Germinal center (tissue), 1 donor: ENCODE measurements at places on chromosomes 7 and 10.
A peak's percentile ranks its signal among the peaks of the same experiment; 100 is the strongest.

GRCh38 chr7:83546586-83546985, 102.4 kb downstream of the SEMA3E start:
- DNase-seq, result no peak

DNA sequence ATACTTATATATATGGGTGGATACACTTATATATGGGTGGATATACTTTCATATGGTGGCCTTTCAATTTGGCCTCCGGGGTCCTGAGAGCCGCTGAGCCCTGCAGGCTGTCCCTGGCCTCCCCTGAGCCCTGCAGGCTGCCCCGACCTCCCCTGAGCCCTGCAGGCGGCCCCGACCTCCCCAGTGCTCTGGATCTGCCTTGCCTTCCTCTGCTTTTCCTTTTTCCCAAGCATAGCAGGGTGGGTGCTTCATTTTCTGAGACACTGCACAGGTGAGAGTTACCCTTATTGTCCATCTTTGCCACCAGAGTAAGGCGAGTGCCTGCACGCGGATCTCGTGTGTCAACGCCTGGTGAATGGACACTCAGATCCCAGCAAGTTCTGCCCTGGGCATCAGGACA, 106.6 kb downstream of the VIPR2 start:
- no peak for DNase-seq

- no peak for DNase-seq
Observed at GRCh38 chr7:82247814-82248433, 195.7 kb downstream of the CACNA2D1 start.

DNA sequence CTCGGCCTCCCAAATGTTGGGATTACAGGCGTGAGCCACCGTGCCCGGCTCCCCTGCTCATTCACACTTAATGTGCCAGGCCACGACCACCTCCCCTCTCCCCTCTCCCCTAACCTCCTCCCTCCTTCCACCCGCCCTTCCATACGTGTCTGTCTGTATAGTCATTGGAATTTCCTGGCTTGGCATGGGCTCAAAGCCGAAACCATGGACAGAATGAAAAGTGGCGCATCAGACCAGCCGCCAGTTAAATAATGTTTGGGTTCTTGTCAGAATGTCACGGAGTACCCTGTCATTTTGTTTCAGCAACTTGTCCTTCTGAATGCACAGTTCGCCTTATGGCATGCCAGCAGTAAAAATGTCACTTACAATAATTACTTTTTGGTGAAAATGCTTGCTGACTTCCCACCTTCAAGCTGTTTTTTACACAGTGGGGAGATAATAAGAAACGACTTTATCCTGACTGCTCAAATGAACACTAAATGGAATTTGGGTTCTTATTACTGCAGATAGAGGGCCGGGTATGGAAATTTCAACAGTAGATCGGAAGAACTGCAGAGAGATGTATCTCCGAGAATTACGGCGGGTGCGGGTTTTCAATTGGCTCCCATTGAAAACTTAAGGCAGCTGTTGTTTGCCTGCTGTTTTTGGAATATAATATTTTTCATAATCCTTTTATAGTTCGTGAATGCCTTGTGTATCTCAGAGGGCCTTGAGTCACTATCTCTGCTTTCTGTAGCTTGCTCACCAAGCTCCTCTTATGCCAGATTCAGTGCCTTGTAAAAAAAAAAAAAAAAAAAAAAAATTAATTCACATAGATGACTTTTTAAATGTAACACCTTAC, 65.5 kb upstream of the SH2B2 start:
- no peak for DNase-seq

GRCh38 chr7:28675429-28675828, 263.1 kb downstream of the CREB5 start:
- DNase-seq, result no peak

GRCh38 chr10:122342293-122343134, 32.0 kb upstream of the PLEKHA1 start:
- peak; percentile 36 for DNase-seq

GRCh38 chr10:74705358-74705980, 120.9 kb upstream of the KAT6B start:
- DNase-seq, result no peak

DNA sequence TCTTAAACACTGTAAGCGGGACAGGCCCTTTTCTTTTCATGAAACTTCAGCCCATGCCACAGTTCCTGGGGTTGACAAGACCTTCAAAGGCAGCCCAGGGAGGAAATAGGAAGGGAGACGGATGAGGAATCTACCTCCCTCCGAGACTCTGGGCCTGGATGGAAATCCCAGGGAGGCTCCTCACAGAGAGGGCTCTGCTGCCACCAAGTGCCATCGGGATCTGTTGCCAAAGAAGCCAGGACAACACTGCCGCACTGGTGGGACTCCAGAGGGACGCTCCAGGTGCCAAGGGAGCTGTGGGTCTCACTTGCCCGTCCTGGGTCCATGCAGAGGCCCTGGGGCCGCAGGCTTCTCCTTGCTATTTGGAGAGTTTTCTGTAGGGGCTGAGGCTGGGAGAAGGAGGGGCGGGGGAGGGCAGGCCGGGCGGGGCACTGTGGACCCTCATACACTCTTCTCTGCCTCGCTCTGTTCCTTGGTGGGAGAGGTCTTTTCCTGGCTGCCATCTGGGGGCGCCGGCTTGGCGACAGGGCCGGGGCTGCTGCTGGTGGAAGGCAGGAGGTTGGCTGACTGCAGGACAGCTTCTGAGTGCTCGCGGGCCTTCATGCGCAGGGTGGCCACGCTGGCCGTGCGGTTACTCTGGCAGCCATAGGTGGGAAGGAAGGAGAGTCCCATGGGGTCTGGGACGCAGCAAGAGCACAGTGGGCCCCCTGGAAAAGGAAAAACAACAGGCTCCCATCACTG, 30.0 kb downstream of the DRGX start:
- DNase-seq, result no peak

- DNase-seq, result peak; percentile 31
Observed at GRCh38 chr7:155299535-155300202, 2.0 kb downstream of the INSIG1 start.

DNA sequence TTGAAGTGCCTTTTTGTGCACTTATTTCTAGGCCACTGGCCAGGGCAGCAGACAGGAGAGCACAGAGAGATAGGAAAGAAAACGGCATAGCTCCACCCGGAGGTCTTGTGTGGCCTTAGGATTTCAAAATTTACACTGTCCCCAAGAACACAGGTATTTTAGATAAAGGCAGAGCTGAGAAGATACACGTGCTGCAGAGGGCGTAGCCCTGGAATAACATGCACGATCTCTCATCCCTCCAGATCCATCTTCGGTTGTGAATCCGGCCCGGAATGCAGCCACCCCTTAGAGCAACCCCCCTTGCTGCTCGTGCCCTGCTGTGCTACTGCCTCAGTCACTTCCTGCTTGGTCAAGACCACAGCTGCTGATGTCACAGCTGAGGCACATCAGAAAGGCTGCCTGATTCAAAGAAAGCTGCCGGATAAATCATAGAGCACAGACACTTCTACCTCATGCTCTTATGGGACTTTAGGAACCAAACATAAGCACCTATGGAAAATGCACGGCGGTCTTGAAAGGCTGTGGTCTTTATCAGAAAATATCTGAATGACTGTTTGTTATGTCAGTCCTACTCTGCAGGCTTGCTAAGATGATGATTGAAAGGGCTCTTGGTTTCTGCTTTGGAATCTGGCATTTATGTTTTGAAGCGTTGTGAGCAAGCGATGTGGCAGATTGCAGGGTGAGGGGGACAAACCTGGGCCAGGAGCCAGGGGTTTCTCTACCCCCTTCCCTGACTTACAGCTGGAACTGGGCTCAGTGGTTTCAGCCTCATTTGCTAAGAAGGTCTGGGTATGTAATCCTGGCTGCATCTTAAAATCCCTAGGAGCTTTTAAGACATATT, 152.0 kb downstream of the SVIL start:
- no peak for DNase-seq

DNA sequence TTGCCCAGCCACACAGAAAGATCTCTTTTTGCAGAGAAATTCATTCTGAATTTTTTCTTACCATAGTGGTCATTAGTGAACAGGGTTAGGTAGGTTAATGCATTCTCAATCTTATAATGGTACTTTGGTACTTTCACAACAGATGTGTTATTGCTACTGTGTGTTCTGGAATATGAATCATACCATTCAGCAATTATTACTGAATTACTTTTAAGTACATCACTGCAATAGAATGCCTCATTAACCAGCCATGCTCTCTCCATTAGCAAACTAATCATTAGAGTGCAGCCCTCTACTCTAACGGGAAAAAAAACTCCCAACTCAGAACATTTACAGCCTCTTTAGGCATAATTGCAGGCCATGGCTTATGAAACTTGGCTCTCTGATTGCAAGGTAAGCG, 102.1 kb downstream of the DOCK4 start:
- DNase-seq, result no peak

- DNase-seq, result peak; percentile 78
Observed at GRCh38 chr7:151631953-151632749, 112.5 kb upstream of the RHEB start.

GRCh38 chr7:114793155-114793845, 128.6 kb upstream of the MDFIC start:
- no peak for DNase-seq

- DNase-seq, result no peak
Observed at GRCh38 chr7:83575436-83575835, 73.5 kb downstream of the SEMA3E start.

DNA sequence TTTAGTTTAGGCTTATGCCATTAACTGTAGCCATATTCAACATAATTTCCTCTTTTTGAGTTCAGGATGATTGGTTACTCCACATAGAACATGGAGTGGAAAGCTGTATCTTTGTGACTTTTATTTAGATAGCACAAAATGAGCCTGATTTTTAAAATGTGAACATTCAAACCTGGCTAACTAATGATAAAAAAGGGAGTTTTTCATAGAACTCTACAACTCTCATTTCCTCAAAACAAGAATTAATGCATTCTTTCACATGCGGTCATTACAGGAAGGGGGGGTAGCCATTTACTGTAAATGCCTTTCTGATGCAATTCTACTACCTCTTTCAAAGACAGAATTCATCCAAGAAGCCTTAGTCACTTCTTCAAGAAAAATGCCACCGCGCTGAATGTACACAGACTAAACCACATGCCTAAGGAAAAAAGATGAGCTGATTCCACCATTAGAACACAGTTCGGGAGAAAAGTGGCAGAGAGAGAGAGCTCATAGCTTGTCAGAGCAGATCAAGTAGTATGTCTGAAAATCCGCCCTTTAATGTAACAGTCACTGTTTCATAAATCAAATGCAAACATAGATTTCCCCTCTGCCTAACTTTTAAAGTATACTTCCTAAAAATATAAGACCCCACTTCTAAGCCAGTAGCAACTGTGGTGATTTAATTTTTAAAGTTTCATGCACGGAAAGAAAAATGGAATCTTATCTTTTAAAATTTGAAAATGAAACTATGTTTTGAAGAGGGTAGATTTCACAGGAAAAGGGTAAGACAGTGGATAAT, 226.4 kb upstream of the KLF14 start:
- DNase-seq, result peak; percentile 48

- DNase-seq, result no peak
Observed at GRCh38 chr10:133411523-133412380, 12.7 kb downstream of the SPRN start.

GRCh38 chr7:134485203-134485602, 26.3 kb upstream of the AKR1B1 start:
- DNase-seq, result no peak

GRCh38 chr10:36779238-36779846, 346.1 kb upstream of the ANKRD30A start:
- DNase-seq, result no peak

DNA sequence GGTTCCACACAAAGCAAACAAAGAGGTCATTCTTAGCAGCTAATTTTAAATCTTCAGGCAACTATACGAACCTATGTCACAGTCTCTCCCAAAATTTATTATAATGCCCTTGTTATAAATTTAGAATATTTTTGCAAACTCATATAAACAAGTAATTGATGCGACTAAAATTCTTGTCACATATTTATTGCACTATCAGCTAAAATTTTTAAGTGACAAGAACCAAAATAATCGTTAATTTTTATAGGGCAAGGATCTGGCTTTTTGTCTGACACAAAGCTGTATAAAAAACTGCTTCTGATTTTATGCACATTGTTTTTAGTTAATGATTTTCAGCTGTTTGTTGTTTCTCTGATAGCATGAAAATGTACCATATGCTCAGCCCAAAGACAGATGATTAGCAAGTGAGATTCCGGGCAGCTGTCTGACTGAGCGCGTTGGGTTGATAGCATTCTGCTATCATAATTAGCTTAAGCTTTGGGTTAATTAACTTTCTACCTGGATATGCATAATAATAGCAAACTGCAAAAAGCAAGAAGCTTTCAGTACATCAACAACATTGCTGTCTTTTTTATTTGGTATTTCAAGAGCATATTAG, 136.0 kb downstream of the MGMT start:
- no peak for DNase-seq

GRCh38 chr7:30595436-30596013, 847 bp downstream of the GARS1 start:
- DNase-seq, result peak; percentile 10

GRCh38 chr7:155594961-155595366, 48.6 kb upstream of the CNPY1 start:
- DNase-seq, result no peak

- DNase-seq, result no peak
Observed at GRCh38 chr10:102261196-102261595, 15.9 kb downstream of the GBF1 start.

GRCh38 chr10:77912576-77912975, 14.0 kb downstream of the DLG5 start:
- no peak for DNase-seq

DNA sequence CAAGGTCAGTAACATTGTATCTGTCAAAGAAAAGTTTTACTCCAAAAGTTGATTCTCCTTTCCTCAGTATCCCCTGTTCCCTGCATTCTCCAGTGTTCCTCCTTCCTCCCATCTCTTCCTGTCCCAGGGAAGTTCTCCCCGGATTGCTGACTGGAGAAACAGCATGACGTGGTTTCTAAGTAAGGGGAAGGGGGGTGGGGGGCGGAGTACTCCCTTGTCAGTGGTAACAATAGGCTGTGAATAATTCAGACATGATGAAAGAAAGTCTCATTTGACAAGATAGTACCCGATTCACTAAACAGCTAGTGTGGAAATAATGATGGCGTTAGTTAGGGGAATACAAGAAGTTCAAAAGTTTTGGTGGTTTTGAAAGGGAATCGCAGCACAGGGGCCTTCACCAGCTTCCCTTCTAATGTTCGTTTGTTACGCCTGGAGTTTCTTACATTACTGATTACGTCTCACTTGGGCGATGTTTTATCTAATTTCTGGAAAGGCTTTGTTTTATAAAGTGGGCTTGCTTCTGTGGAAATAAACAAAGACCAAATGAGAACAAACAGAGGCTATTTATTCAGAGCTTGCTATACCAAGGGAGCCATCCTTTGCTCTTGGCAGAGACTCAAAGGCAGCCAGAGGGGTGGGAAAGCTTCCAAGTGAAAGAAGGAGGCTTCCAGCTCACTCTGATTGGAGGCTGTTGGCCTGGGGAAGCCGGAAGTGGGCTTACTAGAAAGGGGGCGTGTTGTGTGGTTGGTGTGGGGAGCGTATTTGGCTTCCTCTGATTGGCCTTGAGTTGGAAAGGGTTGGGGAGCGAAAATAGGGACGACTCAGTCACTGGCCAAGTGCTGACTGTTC, 453.7 kb downstream of the SDK1 start:
- no peak for DNase-seq

- no peak for DNase-seq
Observed at GRCh38 chr7:151377406-151377805, 32.4 kb downstream of the WDR86 start.

- DNase-seq, result no peak
Observed at GRCh38 chr7:44735403-44736165, 13.1 kb upstream of the ZMIZ2 start.

GRCh38 chr7:14714161-14714728, 188.3 kb downstream of the DGKB start:
- DNase-seq, result no peak
